ENCODE measurements at places on chromosomes 1 and 21. TPM values are rescaled to one million over a fixed set of nuclear protein-coding genes. Genes with fewer than 3 reads are reported as not detected.
A peak's percentile ranks its signal among the peaks of the same experiment; 100 is the strongest.

DNA sequence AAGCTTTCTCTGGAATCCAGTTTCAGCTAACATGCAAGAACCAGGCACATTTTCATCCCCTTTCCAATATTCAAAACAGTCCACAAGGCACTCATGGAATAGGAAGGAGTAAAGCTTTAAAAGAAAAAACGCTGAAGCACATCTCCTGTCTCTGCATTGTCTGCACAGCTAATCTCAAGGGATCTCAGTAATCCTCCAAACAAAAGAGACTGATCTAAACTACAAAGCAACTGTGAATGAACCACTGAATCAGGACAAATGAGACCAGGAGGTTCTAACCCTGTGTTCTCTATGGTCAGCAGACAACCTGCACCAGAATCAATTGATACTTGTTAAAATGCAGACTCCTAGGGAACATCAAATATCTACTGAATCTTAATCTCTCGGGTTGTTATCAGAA lies 399.0 kb downstream of the HHAT start:
- H3K4me1 ChIP-seq: no peaks in the 10 kb centered on the region
- H3K36me3 ChIP-seq: no peaks in the 10 kb centered on the region
- no peak for DNase-seq
- no peak overlapping the region for H3K27ac ChIP-seq
- no peaks in the 10 kb centered on the region for H3K27me3 ChIP-seq

- H3K27me3 ChIP-seq: no peaks in the 10 kb centered on the region
- DNase-seq: no peak
These were observed 70.8 kb upstream of the MPC2 start for GRCh38 chr1:168007691-168008090.

DNA sequence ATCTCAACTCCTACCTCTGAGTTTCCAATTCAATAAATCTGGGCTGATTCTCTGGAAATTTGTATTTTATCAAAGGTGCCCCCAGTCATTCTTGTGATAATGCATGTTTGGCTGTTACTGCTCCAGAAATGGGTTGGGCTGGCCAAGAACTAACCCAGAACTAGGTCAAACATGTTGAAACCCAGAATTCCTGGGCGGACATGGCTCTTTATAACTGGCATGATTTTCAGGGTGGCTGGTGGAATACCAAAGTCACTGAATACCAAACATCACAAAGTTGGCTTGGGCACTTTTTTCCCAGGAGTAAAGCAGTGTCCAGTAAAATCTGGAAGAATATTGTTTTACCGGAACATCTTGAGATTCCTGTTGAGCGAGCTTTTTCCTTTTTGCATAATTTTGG lies 89.4 kb upstream of the S1PR1 start:
- H3K4me3 ChIP-seq: no peak overlapping the region
- H3K36me3 ChIP-seq: no peaks in the 10 kb centered on the region
- no peak for DNase-seq

- peak overlapping the region; percentile 98 for H3K27ac ChIP-seq
- H3K36me3 ChIP-seq: peaks cover 15% of the 10 kb centered on the region
- peaks cover 5% of the 10 kb centered on the region for H3K4me1 ChIP-seq
- H3K27me3 ChIP-seq: no peaks in the 10 kb centered on the region
These were observed 846 bp downstream of the NSUN4 start for GRCh38 chr1:46341222-46342083.

DNA sequence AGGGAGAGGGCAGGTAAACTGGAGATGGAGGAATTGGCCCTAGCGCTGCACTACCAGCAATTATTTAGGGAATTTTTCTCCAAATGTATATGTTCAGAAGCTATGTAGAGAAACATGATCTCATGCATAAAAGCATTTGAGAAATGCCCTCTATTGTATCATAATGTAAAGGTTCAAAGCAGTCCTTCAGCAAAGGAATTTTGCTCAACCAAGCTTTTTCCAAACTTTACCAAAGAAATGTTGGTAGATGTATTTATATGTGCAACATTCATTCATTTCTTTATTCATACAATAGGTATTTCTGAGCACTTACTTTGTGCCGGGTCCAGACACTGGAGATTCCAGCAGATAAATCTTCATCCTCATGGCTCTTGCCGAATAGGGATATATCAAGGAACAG lies 64.4 kb downstream of the XCL1 start:
- H3K4me3 ChIP-seq: no peak overlapping the region
- no peaks in the 10 kb centered on the region for H3K27me3 ChIP-seq
- H3K27ac ChIP-seq: no peak overlapping the region
- no peaks in the 10 kb centered on the region for H3K4me1 ChIP-seq
- no peak for DNase-seq

Gene SEMA6C
- 4.7 TPM for total RNA-seq

GRCh38 chr1:21853131-21853427 lies 41.0 kb downstream of the LDLRAD2 start:
- no peak overlapping the region for H3K27ac ChIP-seq
- no peak overlapping the region for H3K4me3 ChIP-seq
- no peaks in the 10 kb centered on the region for H3K27me3 ChIP-seq
- no peak for DNase-seq
- H3K36me3 ChIP-seq: peaks cover 51% of the 10 kb centered on the region
- H3K4me1 ChIP-seq: peaks cover 19% of the 10 kb centered on the region

Gene IGSF5
- not detected for total RNA-seq

GRCh38 chr21:32459972-32460371 lies 47.5 kb downstream of the EVA1C start:
- no peaks in the 10 kb centered on the region for H3K27me3 ChIP-seq
- H3K36me3 ChIP-seq: peaks cover 74% of the 10 kb centered on the region
- no peak overlapping the region for H3K27ac ChIP-seq
- no peak overlapping the region for H3K4me3 ChIP-seq
- no peak for DNase-seq
- peaks cover 3% of the 10 kb centered on the region for H3K4me1 ChIP-seq

- H3K27me3 ChIP-seq: no peaks in the 10 kb centered on the region
- H3K4me1 ChIP-seq: no peaks in the 10 kb centered on the region
- DNase-seq: no peak
- no peak overlapping the region for H3K27ac ChIP-seq
These were observed 26.7 kb upstream of the RSPO1 start for GRCh38 chr1:37661401-37661800.

DNA sequence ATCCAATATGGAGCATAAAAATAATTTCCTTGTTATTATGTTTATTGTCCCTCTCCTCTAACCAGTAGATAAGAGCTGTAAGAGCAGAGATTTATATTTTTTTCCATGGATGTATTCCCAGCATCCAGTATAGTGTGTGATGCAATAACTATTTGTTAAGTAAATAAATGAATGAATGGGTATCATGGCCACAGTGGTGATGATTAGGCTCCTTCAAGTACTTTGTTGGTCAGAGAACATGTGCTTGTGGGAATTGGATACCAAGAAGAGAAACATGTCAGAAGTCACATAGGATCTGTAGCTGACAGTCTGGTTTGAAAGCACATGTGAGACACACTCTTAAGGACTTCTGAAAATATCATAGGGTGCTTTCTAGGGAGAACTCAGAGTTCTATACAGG lies 588.5 kb downstream of the AGBL4 start:
- H3K36me3 ChIP-seq: no peaks in the 10 kb centered on the region
- no peak overlapping the region for H3K27ac ChIP-seq
- H3K4me3 ChIP-seq: no peak overlapping the region
- H3K4me1 ChIP-seq: no peaks in the 10 kb centered on the region
- no peak for DNase-seq

Gene SPRR4
- total RNA-seq: not detected

Gene PDPN
- 0.44 TPM for total RNA-seq

DNA sequence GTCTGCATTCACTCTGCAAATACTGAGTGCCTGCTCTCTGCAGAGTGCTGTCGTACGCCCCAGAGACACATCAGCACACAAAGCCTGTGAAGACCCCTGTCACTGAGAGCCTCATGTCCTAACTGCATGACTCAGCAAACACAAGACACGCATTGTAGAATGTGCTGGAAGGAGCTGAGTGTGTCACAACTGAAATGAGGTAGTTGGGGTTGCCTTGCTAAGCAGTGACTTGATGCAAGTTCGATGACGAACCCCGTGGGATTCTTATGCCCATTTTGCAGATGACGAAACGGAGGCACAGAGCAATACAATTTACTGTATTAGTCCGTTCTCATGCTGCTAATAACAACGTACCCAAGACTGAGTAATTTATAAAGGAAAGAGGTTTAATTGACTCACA lies 65.1 kb downstream of the RIPK4 start:
- no peak for DNase-seq
- H3K27ac ChIP-seq: no peak overlapping the region
- H3K27me3 ChIP-seq: peaks cover 15% of the 10 kb centered on the region
- H3K4me3 ChIP-seq: no peak overlapping the region

DNA sequence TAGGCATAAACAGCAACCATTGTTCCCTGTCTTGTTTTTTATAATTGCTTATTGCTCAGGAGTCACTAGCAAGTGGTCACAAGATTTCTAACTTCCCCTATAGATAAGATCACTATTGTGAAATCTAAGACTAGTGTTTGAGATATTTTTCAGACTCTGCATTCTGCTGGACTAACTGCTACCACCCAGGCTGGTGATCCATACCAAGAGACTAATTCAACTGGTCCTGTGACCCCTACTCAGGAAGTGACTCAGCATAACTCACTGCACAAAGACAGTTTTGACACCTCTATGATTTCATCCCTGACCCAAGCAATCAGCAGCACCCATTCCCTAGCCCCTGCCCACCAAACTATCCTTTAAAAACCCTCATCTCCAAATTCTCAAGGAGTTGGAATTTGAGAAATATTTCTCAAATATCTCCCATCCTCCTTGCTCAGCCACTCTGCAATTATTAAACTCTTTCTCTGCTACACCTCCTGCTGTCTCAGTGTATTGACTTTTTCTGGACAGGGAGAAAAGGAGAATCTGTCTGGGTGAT lies 52.7 kb downstream of the TRIM33 start:
- no peak overlapping the region for H3K27ac ChIP-seq
- no peak overlapping the region for H3K4me3 ChIP-seq
- no peaks in the 10 kb centered on the region for H3K27me3 ChIP-seq
- H3K36me3 ChIP-seq: no peaks in the 10 kb centered on the region

DNA sequence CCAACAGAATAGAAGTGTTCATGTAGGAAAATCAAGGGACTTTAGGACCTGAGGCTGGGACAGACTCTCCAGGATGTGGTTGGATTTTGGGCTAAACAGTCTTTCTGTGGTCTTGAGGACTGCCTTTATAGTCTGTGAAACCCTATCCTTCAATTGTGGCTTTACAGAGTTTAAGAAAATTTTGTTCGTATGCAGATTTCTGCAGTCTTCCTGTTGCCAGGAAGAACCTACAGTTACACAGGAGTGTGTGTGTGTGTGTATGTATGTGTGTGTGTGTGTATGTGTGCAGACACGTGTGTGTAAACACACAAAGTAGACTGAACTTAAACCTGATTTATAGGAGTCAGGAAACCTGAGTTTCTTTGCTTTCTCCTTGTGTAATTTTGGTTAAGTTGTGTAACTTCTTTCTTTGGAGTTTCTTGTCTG lies 22.8 kb downstream of the NEK7 start:
- DNase-seq: no peak
- no peak overlapping the region for H3K4me3 ChIP-seq
- H3K27ac ChIP-seq: peak overlapping the region; percentile 41

- peaks cover 18% of the 10 kb centered on the region for H3K36me3 ChIP-seq
- H3K27me3 ChIP-seq: peaks cover 25% of the 10 kb centered on the region
- DNase-seq: peak; percentile 34
- no peak overlapping the region for H3K4me3 ChIP-seq
- H3K4me1 ChIP-seq: peaks cover 20% of the 10 kb centered on the region
- H3K27ac ChIP-seq: no peak overlapping the region
These were observed 43.5 kb downstream of the WDR4 start for GRCh38 chr21:42835611-42836401.

DNA sequence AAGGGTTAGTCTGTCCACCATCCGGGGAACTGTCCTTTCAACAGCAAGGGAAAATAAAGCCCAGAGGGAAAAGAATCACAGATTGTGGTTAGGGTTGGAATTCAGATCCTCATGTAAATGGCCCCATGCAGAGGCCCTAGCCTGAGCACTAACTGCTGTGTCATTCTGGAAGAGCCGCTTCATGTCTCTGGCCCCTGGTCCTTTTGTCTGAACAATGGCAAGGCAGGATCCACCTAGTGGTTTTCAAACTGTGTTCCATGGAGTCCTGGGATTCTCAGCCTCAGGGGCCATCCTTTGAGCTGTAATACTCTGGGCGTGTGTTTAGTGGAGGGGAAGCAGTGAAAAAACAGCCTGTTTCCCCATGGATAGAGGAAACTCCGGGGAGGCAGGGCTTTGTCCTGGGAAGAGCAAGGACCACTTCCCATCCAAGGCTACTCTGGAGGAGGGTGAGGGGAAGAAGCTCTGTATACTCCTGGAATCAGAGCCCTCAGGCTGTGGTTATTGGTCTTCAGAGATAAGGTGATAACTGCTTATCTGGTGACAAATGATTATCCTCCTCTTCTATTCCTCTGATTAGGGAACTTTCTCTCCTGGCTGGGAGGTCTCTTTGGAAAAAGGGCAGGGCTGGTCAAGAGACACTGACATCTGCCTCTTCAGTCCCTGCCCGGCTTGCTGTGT lies 19.2 kb downstream of the PAX7 start:
- no peaks in the 10 kb centered on the region for H3K36me3 ChIP-seq
- DNase-seq: no peak
- H3K4me1 ChIP-seq: peaks cover 5% of the 10 kb centered on the region
- H3K27ac ChIP-seq: no peak overlapping the region
- no peak overlapping the region for H3K4me3 ChIP-seq

Gene CFHR4
- total RNA-seq: not detected

DNA sequence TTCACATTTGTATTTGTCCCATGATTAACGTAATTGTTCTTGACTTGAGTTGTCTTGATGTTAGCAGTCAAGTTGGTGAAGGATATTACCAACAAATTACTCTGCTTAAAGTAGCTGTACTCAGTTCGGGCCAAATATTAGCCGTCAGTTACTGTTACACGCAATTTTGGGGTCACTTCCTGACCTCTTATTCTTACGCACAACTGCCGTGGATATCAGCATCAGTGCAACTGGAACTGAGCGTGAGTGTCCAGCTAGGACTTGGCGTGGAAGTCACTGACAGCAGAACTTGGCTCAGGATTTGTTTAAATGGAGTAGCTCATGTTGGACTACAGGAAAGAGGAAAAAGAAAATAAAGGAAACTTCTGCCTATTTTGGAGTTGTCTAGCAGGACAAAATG lies 56.4 kb downstream of the ADAMTS1 start:
- H3K4me3 ChIP-seq: no peak overlapping the region
- H3K27ac ChIP-seq: no peak overlapping the region
- H3K36me3 ChIP-seq: no peaks in the 10 kb centered on the region
- no peaks in the 10 kb centered on the region for H3K27me3 ChIP-seq

Gene RNU1-1
- total RNA-seq: 7,912 TPM

Gene AADACL4
- total RNA-seq: 0.32 TPM

- H3K4me3 ChIP-seq: no peak overlapping the region
- no peaks in the 10 kb centered on the region for H3K4me1 ChIP-seq
- no peaks in the 10 kb centered on the region for H3K27me3 ChIP-seq
- DNase-seq: no peak
- H3K27ac ChIP-seq: no peak overlapping the region
- H3K36me3 ChIP-seq: no peaks in the 10 kb centered on the region
These were observed 256.6 kb downstream of the ST6GALNAC3 start for GRCh38 chr1:76330991-76331603.

Gene HIVEP3
- total RNA-seq: 5.6 TPM

Data from spleen (tissue), 13 donors.